Transverse colon (tissue), 4 donors: ENCODE measurements at places on chromosomes 3 and 15.
A peak's percentile ranks its signal among the peaks of the same experiment; 100 is the strongest.

- no peak for DNase-seq
Measured at GRCh38 chr3:185215873-185216606, 37.8 kb downstream of the EHHADH start.

DNA sequence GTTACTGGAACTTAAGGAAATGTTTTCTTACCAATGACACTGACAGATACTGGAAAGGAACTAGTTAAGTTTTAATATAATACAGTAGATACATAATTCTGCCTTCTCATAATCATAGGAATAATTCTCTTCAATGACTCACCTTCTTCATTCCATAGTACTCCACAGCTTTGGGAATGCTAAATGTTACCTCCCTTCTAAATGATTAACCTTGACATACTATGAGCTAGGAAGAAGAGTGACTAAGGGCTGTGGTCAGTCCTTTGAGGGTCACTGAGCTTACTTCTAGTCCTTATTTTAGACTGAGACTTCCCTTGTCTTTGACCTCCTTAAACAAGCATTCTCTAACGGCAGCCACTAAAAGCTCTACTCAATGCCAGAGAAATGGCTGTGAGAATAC is 69.6 kb upstream of the PPIB start:
- no peak for DNase-seq

DNA sequence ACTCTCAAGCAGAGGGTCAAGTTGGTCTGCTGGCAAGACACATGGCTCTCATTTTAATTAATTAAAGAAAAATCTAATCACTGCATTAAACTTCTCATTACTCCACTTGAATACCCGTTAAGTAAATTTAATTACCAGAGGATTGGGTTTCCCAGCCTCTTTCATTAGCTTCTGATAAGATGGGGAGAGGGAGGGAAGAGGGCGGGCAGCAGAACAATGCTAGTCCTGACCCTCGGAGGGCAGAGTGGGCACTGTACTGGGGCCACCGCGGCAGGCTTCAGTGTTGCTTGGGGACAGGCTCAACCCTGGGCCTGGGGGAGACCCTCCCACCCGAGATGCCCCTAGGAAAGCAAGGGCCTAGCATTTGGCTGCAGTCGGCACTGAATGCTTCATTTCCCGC is 55.6 kb upstream of the LINGO1 start:
- no peak for DNase-seq

DNA sequence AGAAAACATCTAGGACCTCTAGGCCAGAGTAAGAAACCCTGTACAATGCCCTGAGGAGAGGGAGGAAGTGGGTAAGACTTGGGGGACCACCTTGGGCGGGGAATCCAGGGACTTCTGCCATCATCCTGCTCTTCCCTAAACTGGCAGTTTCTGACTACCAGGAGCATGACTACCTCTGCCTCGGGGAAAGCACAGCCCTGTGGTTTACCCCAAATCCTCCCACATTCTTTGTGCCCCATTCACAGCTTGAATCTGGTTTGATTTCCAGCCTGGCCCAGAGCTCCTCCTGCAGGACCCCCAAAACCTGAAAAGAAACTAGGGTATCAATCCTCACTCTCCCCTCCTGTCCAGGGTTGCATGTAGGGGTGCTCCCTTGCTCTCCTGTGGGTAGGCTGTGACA is 4.7 kb downstream of the C3orf18 start:
- no peak for DNase-seq

DNA sequence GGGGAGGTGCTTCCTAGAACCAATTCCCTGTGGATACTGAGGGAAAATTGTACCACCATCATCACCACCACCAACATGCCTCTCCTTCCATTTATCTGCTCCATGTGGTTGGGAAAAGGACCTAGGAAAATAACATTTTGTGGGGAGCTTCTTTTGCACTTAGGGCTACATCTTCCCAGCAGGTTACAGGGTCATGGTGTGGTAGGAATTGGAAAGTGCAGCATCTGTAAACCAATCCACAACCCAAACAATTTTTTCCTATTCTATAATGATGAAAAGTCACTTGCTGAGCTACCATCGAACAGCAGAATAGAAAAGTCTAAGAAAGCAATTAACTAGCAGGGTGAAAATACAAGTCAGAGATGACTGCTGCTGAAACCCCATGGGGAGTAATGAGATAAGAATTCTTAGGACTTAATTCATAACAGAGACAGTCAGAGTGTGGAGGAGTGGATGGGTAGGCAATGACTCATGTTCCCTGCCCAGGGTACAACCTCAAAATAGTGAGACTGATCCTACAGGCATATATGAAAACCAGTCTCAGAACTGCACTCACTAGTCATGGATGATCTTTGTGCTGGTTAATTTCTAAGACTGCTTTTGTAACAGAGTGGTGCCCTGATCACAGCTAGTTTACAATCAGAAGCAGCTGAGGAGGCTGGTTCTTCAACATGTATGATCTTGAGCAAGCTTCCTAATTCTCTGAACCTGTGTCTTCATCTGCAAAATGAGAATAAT is 38.1 kb upstream of the LEKR1 start:
- DNase-seq = no peak

GRCh38 chr3:155135003-155135402 is 54.9 kb downstream of the MME start:
- no peak for DNase-seq

DNA sequence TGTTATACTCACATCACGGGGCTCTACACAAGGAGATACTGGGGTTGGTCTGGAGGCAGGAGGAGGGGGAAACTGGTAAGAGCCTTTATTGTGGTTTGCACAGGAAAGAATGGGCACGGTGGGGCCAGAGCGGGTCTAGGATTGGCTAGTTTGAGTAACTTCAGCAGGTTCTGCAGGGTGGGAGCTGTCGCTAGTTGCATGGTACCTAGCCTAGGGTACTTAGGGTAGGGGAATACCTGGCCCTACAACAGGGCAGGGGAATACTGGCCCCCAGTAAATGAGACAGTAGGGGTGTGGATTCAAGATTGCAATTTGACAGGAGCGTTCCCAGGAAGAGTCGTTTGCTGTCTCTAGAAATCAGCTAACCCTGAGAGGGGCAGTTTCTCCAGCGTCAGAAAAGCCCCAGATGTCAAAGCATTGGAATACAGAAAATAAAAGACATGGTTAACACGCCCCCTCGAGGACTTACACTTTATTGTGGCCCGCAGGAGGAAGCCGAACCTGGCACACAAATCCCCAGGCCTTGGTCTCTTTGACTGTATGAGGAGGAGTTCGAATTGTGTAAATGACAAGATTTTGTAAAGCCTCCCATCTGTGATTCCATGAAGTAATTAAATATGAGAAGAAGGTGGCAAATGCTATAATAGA is 32.0 kb downstream of the ST8SIA2 start:
- DNase-seq = no peak

DNA sequence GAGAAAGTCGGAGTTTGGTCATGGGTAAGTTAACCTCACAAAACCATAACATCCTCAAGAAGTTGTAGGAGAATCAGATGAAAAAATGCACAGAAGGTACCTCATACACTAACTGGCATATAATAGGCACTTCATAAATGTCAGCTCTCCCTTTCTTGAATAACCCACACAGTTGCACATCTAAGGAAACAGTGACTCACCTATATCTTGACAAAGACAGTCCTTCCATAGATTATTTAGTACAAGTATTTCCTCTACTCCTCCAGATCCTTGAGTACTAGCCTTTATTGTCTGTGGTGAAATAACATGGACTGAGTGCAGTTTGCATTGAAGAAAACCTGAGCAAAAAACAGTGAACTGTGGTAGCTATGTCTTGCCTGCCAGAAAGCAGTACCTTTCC is 46.6 kb downstream of the MAGI1 start:
- DNase-seq = no peak

- no peak for DNase-seq
Measured at GRCh38 chr15:78950343-78950742, 5.5 kb upstream of the CTSH start.

DNA sequence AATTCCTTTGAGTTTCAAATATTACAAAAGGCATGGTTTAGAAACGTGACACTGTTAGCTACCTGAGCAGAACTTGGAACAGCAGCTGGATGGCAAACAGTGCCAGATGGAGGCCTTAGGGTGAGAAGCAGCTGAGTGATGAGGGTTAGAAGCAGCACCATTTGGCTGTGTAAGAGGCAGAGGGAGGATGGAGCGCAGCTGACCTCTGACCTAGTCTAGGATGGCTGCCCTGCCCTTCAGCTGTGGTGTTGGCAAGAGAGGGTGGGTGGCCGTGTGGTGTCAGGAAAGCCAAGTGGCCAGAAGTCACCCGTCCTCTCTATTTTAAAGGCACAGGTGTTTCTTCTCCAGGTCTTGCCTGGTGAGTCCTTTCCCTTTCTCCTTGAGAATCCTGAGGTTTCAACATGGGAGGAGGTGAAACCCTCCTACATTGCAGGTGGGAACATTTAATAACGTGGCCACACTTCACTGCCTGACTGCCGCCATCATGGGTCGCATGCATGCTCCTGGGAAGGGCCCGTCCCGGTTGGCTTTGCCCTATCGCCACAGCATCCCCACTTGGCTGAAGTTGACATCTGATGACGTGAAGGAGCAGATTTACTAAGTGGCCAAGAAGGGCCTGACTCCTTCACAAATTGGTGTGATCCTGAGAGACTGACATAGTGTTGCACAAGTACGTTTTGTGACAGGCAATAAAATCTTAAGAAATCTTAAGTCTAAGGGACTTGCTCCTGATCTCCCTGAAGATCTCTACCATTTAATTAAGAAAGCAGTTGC is 17.6 kb downstream of the BCL2L10 start:
- DNase-seq = no peak

DNA sequence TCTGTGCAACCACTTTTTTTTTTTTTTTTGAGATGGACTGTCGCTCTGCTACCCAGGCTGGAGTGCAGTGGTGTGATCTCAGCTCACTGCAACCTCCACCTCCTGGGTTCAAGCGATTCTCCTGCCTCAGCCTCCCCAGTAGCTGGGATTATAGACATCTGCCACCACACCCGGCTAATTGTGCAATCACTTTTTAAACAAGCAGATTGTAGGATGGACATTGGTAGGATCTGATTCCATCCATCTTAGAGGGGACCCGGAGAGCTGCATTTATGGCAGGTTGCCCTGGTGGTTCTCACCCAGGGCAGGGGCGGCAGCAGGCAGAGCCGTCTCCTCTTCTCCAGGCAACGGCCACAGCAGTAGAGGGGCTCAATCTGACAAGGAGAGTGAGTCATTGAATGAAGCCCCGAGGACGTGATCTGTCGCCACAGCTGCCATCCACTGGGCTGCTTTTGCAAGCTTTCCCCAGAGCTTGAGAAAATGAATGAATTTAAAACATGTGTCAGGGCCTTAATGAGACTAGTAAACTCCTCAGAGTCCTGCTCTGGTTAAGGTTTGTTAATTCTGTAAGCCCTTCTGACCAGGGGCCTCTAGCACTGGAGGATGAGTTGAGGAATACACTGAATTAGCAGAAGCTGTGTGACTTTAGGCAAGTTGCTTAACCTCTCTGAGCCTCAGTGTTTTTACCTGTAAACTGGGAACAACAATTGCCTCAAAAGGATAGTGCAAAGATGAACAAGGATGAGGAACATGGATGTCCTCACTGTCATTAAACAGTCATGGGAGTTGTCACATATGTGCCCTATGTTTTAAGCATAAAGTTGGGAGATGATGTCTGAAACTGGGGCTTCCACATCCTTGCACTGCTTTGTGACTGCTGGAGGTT is 129.1 kb downstream of the ASB7 start:
- DNase-seq = no peak

GRCh38 chr3:105539897-105540296 is 173.2 kb downstream of the ALCAM start:
- no peak for DNase-seq

DNA sequence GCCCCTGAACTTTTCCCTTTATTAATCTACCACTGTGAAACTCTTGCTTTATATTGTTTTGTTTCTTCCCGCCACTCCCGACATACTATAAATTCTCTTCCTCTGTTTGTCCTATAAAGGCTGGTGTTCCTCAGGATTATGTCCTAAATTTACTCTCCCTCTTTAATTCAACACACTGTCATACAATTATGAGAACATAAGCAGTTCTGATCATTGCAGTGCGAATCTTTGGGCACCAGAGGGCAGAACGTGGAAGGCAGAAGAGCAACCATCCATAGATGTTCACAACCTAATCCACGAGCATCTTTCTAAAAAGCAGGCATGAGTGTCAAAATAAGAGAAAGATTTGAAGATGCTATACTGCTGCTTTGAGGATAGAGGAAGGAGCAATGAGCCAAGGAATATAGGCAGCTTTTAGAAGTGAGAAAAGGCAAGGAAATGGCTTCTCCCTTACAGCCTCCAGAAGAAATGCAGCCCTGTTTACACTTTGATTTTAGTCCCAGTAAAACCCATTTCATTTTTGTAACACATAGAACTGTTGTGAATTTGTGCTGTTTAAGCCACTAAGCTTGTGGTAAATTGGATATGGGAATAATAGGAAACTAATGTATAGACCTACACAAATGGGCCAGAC is 179.4 kb downstream of the GBE1 start:
- DNase-seq = peak; percentile 28

DNA sequence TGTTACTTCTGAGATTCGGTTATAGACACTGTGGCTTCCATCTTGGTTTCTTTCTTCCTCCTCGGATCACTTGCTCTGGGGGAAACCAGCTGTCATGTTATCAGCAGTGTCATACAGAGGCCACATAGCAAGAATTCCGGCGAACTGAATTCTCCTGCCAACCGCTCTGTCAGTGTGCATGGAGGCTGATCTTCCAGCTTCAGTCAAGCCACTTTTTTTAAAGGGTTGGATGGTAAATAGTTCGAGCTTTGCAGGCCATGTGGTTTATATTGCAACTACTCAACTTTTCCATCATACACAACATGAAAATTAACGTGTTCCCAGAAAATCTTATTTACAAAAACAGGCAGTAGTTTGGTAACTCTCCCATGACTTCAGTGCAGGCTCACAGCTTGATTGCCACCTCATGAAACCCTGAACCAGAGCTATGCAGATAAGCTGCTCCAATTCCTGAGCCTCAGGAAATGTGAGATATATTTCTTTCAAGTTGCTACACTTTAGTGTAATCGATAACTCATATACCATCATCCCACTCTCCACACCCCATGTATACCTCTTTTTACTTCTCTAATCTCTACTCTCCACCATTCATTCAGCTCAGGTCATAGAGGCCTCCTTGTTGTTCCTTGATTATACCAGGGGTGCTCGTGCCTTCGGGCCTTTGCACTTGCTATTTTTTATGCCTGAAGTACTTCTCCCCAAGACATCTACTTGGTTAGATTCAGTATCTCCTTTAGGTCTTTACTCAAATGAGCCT is 7.2 kb downstream of the RPL22L1 start:
- DNase-seq = no peak

DNA sequence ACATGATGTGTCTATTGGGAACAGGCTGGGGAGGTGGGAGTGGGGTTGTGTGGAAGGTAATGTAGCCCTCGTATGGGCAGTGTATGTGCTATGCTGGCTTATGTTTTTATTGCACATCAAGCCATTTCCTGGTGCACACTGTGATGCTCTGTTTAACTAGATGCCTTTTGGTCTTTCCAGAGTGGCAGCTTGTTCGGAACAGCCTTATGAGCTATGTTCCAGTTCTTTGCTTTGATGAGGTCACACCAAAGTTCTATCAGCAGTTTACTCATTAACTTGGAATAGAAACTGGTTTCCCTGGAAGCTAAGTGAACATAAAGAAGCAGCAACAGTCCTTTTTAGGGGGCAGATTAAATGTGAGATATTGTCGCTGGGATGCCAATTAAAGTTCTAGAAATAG is 133.9 kb downstream of the DIPK2A start:
- no peak for DNase-seq

- no peak for DNase-seq
Measured at GRCh38 chr15:92693691-92694331, 38.2 kb upstream of the FAM174B start.

GRCh38 chr3:16290007-16290826 is 25.2 kb downstream of the OXNAD1 start:
- peak; percentile 46 for DNase-seq

GRCh38 chr3:56725175-56725574 is 42.1 kb upstream of the TASOR start:
- peak; percentile 43 for DNase-seq
